DMS79 (cell line): ENCODE measurements at places on chromosomes 1 and 21.
A peak's percentile ranks its signal among the peaks of the same experiment; 100 is the strongest.

DNA sequence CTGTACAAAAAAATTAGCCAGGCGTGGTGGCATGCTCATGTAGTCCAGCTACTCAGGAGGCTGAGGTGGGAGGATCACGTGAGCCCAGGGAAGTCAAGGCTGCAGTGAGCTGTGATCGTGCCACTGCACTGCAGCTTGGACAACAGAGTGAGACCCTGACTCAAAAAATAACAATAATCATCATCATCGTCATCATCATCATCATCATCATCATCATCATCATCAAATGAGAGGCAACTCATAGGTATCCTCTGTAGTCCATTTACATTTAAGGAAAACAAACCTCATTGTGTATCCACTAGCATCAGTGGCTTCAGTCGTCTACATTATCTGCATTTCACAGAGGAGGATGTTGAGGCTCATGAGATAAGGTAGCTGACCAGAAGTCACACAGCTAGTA, 68.8 kb upstream of the SELENON start:
- no peak for DNase-seq

DNA sequence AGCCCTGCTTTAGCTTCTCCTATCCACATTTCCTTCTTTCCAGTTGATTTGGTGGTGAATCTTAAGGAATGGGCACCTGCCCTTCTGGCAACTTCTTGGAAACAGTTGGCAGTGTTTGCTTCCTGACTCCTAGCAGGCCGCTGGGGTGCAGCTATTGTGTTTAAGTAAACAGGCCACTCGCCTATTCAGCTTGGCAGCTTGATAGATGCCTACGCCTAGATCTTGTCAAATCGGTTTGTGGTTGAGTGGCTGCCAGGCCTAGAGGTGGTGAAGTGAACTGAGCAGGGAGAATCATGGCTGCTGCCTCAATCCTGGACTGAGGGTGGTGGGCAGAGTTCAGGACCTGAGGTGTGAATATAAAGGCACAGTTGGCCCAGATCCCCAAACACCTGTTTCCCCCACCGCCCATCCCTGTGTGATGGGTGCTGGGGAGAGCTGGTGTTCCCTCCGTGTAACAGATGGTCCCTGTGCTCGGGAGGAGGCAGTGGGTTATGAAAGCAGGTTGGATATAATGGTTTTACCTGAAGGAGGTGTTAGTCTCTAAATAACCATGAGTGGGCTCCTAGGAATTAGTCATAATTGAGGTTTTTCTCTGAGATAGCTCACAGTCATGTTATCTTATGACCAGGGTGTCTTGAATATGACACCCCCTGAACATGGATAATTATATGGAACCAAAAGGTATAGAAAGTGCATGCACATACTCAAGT, 940 bp upstream of the PLA2G2C start:
- DNase-seq = no peak

- DNase-seq = no peak
These were observed 13.8 kb upstream of the NLRP3 start for GRCh38 chr1:247402120-247402675.

- no peak for DNase-seq
These were observed 108.4 kb downstream of the HHAT start for GRCh38 chr1:210437111-210437510.

DNA sequence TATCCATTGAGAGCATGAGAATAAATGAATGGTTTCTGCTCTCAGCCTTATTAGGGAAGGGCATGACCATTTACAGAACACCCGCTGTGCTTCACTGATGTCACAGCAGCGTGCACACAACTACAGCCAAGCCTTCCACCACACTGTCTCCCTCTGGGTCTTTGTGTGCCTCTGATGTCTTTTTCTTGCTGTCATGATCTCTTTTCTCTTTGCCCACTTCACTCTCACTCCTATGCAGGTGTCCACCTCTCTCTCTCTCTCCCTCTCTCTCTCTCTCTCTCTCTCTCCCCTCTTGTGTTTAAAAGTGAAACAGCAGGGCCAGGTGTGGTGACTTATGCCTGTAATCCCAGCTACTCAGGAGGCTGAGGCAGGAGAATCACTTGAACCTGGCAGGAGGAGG, 232.5 kb upstream of the JUN start:
- DNase-seq = no peak

DNA sequence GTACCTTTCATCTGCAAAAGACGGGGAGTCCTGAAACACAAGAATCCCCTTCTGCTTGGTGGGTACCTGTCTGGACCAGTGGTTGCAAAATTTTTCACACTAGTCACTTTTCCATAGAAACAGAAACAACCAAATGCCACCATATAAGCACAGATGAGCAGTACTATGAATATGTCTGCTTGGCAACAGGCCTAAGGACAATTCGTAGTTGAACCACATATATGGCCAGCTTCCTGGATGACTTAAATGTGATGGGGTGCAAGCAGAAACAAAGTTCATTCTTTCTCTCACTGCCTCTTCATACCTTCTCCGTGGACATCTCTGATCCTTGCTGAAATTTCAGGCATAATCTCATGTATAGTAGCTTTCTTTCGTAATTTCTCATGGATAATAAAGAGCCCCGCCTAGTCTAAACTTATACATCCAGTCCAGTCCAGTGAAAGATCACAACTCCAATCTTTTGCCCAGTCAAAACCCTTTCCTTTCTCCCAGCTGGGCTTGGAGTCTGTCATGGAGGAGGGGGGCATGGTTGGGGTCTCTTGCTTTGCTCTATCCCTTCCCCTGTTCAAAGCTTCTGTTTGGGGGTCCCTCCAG, 7.0 kb downstream of the FCAMR start:
- no peak for DNase-seq

- DNase-seq = no peak
These were observed 136.9 kb downstream of the DISC1 start for GRCh38 chr1:231763456-231763855.

GRCh38 chr1:91555821-91556531, 55.3 kb downstream of the CDC7 start:
- no peak for DNase-seq

- DNase-seq = no peak
These were observed 155.4 kb downstream of the EIF4G3 start for GRCh38 chr1:21021311-21021710.

DNA sequence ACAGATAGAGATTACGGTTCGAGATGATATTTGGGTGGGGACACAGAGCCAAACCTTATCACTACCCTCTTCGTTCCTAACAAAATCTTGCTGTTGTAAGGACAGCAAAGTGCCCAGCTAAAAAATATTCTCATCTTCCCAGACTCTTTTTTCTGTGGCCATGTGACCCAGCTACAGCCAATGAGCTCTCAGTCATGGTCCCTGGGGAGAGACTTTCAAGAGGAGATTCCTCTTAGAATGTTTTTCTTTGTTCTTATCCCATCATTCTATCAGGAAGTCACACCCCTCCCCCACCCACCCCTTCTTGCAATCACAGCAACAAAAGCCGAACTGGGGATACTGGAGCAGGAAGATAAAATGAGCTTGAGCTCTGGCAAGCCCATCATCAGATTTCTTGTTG, 247.1 kb downstream of the CHRM3 start:
- DNase-seq = no peak

GRCh38 chr1:26353976-26354820, at the start of gene CRYBG2:
Gene CRYBG2, minus strand, starts transcription at chr1:26354130. Its CDS starts 7,473 bp downstream, at chr1:26346657.
- no peak for DNase-seq

GRCh38 chr1:92273039-92273438, 25.7 kb downstream of the GLMN start:
- no peak for DNase-seq

GRCh38 chr1:154934358-154934948, 2.1 kb downstream of the PMVK start:
- no peak for DNase-seq

DNA sequence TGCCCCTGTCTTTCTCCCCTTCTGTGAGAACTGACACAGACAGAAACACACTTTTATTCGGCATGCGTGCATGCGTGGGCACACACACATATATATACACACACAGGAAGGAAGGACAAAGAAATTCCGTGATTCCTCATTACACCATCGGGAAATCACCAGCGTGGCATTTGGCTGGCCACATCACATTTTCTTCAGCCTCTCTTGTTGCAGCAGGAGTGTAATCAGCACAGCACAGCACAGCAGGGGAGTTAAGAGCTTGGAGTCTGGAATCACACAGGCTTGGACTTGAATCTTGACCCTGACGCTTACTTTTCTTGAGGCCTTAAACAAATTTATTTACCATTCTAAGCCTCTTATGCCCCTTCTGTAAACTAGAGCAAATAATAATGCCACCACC, 45.3 kb upstream of the EPHA8 start:
- DNase-seq = peak; percentile 52

DNA sequence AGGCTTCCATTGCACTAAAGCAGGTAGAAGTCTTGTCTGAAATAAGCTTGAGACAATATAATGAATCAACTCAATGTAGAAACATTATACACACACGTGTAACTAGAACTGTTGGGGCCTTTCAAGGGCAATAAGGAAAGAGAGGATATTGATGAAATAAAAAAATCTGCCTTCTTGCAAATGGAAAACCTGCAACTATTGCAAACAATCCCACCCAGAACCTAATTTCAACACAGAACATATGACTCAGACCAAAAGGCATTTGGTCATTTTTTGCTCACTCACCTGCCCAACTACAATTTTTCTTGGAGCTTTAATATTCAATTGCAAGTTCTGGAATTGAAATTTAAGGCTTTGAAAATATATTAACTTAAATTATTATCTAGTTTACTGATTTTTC, 900.1 kb downstream of the TTLL7 start:
- no peak for DNase-seq

- DNase-seq = no peak
These were observed 292.1 kb upstream of the SNX7 start for GRCh38 chr1:98369463-98369862.

DNA sequence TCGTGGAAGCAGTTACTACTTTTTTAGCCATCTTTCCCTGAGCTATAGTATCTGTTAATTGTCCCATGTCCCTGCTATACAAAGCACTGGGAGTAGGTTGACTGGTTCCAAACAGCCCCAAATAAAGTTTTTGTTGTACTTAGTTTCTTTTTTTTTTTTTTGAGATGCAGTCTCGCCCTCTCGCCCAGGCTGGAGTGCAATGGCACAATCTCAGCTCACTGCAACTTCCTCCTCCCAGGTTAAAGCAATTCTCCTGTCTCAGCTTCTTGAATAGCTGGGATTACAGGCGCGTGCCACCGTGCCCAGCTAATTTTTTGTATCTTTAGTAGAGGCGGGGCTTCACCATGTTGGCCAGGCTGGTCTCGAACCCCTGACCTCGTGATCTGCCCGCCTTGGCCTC, 3.3 kb downstream of the NCSTN start:
- DNase-seq = no peak

DNA sequence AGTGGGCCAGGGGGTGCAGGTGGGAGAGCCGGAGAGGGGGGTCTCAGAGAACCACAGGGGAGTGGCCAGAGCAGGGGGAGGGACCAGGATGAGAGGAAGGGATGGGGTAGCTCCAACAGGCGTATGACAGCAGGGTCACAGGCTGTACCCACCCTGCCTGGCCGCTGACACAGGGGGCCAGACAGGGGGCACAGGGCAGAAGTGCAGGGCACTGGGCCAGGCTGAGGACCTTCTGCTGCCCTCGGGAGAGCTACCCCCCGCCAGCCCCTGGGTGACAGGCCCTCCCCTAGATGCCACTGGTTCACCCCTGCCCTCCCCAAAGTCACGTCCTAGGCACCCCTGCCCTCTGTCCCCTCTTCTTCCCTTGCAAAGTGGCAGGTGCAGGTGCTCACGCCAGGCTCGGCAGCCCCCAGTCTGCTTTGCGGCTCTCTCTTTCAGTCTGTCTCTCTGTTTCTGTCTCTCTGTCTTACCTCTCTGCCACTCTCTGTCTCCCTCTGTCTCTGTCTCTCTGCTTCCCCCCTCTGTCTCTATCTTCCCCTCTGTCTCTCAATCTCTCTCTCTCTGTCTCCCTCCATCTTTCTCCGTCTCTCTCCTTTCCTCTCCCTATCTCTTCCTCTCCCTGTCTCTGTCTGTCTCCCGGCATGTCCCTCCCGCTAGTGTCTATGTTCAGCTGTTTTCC, 48.5 kb downstream of the WNT9A start:
- no peak for DNase-seq

DNA sequence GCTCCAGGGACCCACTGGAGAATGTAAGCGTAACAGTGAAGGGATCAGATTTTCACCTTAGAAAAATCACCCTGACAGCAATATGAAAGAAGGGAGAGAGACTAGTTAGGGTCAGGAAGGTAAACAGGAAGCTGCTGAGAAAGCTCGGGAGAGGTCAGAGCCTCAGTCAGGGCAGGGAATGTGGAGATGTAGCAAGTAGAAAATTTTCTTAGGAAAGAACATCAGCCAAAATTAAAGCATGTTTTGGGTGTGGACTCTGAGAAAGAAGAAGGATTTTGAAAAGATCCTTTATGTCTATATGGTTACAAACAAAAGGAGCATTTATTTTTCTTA, 16.7 kb upstream of the ERICH3 start:
- DNase-seq = peak; percentile 34

DNA sequence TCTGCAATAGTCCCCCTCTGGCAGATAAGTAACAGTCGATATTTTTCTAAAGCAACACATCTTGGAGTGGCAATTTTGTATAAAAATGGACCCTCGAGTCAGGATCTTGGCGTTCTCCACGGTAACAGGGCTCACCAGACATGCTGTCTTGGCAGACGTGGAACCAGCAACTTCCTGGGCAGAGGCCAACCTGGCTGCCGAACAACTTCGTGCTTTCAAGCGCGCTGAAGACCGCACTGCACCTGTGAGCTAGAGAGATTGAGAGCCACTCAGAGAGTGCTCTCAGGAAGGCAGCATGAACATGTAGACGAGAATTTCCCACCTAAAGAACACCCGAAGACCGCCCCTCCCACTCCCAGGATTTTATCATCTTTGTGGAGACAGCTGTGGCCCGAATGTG, 7.3 kb downstream of the C1orf174 start:
- DNase-seq = peak; percentile 92

GRCh38 chr21:35697321-35697808, 363.0 kb downstream of the SETD4 start:
- DNase-seq = peak; percentile 84

- DNase-seq = no peak
These were observed 16.0 kb upstream of the TBX15 start for GRCh38 chr1:119004129-119004527.

DNA sequence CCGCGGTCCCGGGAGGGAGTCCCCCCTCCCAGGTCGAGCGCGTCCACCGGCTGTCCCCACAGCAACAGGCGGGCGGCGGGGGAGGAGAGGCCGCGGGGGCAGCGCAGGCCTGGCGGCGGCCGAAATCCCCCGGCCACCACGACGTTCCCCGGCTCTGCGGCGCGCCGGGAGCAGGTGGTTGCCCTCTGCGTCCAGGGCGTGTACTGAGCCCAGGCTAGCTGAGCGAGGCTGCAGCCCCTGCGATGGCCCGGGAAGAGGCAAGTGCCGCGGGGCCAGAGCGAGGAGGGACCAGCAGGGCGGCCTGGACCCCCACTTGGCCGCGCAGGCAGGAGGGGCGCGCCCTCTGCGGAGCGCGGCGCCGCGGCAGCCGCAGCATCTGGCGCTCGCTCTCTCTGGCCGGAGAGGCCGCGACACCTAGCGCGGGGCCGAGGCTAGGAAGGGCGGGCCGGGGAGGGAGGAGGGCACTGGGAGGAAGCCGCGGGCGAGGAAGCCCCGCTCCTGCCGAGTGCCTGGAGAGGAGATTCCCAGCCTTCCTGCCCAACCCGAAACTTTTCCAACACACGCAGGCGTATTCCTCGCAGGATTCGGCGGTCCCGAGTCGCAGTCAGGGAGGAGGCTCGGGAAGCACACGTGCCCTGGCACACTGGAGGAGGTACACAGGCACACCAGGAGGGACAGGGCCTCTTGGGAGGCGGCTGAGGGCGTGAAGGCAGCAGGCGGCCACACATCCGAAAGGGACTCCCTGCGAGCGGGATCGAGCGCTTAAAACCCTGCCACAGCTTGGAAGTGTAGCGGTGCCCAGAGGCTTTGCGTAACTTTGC, 4.9 kb upstream of the PROX1 start:
- no peak for DNase-seq
